Activated naive CD8-positive, alpha-beta T cell treated with anti-CD3 and anti-CD28 coated beads, Interleukin-2, amount 10 ng/mL, durations not matched to agents 7 days and 5 days (primary cell): ENCODE measurements at places on chromosomes 12 and 14. TPM values are rescaled to one million over a fixed set of nuclear protein-coding genes. Genes with fewer than 3 reads are reported as not detected.

GRCh38 chr12:108254517-108255251 lies 84.4 kb downstream of the CMKLR1 start:
- DNase-seq = no peak

- no peak for DNase-seq
Measured at GRCh38 chr12:24561411-24561871, 387.5 kb downstream of the BCAT1 start.

- no peak for DNase-seq
Measured at GRCh38 chr12:117485984-117486839, 124.8 kb upstream of the NOS1 start.

The OR11H12 gene
- not detected for total RNA-seq

DNA sequence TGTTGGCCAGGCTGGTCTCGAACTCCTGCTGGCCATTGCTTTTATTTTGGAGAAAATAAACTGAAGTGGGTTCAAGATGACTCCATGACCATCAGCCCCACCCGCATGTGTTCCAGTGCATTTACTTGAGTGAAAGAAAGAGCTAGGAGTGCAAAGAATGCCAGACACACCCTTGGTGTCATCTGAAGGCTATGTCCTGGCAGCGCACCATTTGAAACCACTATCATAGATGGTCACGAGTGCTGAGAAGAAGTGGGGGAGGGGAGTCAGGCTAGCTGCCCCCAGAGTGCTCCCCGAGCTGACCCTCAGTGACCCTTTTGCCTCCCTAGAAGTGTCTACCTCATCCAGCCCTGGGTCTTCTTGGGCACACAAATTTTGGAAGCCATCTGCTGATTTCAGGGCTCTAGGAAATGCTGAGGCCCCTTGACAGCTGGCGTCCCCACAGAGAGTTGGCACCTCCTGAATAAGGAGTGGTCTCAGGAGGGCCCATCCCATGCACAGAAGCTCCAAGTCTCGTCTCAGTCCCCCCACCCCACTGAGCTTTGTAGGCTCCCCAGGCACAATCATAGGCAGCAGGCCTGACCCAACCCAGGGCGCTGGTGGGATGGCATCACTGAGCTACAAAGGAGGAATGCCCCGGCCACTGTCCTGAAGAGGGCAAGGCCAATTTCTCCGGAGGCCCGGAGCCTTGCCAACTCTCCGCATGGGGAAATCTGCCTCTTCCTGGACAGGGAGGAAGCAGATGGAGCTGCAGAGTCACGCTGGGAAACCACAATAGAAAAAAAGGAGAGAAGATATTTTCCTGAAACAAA lies 28.0 kb downstream of the PXN start:
- no peak for DNase-seq

The RHEBL1 gene
- total RNA-seq = 8.0 TPM

GRCh38 chr14:31479027-31479426 lies 8.8 kb downstream of the GPR33 start:
- no peak for DNase-seq

DNA sequence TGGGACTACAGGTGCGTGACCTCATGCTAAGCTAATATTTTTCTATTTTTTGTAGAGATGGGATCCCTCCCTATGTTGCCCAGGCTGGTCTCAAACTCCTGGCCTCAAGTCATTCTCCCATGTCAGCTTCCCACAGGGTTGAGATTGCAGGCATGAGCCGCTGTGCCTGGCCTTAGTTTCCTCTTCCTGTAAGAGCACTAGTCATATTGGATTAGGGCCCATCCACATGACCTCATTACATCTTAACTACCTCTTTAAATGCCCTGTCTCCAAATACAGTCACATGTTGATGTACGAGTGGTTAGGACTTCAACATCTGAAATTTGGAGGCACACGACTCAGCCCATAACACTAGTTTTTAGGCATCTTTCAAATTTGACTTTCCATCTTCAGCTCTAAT lies 72.2 kb upstream of the RASSF3 start:
- no peak for DNase-seq

The GPX2 gene
- not detected for total RNA-seq

- no peak for DNase-seq
Measured at GRCh38 chr12:118553856-118554504, 177.6 kb downstream of the SUDS3 start.

GRCh38 chr14:31954991-31955390 lies 122.1 kb upstream of the ARHGAP5 start:
- DNase-seq = no peak

GRCh38 chr14:94343238-94344005 lies 20.3 kb upstream of the SERPINA6 start:
- DNase-seq = no peak
